ENCODE measurements at places on chromosomes 5 and 9. TPM values are rescaled to one million over a fixed set of nuclear protein-coding genes. Genes with fewer than 3 reads are reported as not detected.

- no peak overlapping the region for H3K27ac ChIP-seq
- DNase-seq = no peak
- H3K4me1 ChIP-seq = no peaks in the 10 kb centered on the region
- no peaks in the 10 kb centered on the region for H3K36me3 ChIP-seq
These were observed 173.7 kb downstream of the DAB2IP start for GRCh38 chr9:121825031-121825691.

The SLC6A18 gene
- not detected for total RNA-seq

DNA sequence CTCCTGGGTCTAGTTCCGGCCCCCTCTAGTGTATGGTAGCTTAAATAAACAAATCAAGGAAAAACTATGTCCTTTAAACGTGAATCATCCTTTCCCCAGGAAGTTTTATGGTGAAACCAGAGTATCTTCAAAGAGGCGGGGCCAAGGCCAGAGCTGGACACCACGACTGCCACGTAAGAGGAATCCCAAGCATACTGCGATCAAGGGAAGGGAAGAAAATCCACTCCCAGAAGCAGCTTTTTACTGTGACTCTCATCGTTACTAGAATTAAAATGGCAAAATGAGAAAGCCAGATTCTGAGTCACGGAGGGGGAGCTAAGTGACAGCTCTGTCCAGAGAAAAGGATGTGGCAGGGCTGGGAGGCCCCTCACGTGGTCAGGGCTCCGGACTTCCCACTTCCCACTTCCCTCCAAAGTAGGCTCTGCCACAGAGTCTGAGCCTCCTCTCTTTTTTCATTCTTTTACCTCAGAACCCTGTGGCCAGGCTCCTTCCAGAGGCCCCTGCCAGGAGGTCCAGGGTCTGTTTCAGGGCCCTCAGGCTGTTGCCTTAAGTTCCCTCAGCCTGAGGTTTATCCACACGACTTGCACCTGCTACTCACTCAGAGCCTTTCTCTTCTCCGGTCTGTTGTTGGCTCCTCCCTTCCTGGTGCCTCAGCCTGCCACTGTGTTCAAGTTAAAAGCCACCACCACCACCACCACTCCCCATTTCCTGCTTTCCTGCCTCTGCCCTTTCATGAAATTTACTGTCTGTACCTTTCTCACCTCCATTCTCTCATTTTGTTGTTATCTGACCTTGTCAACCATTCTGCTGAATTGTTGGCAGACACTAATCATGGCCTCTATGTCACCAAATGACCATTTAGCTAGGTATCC lies 1.4 kb upstream of the GLRX start:
- H3K4me1 ChIP-seq = peaks cover 59% of the 10 kb centered on the region
- peak; percentile 65 for DNase-seq
- H3K36me3 ChIP-seq = peaks cover 2% of the 10 kb centered on the region
- H3K27me3 ChIP-seq = no peaks in the 10 kb centered on the region

- no peaks in the 10 kb centered on the region for H3K36me3 ChIP-seq
- no peak for DNase-seq
- H3K4me3 ChIP-seq = no peak overlapping the region
- no peak overlapping the region for H3K27ac ChIP-seq
These were observed 29.7 kb upstream of the SLC1A3 start for GRCh38 chr5:36576721-36577120.

- no peak overlapping the region for H3K4me3 ChIP-seq
- H3K36me3 ChIP-seq = no peaks in the 10 kb centered on the region
- no peak for DNase-seq
- no peaks in the 10 kb centered on the region for H3K27me3 ChIP-seq
- H3K27ac ChIP-seq = no peak overlapping the region
These were observed 61.3 kb downstream of the AMBP start for GRCh38 chr9:114016629-114017423.

- no peak for DNase-seq
- no peak overlapping the region for H3K27ac ChIP-seq
- no peak overlapping the region for H3K4me3 ChIP-seq
- no peaks in the 10 kb centered on the region for H3K27me3 ChIP-seq
- no peaks in the 10 kb centered on the region for H3K36me3 ChIP-seq
- no peaks in the 10 kb centered on the region for H3K4me1 ChIP-seq
These were observed 85.2 kb downstream of the ARSB start for GRCh38 chr5:78899922-78900362.

The GRIN3A gene
- not detected for total RNA-seq

GRCh38 chr5:95261437-95262175 lies 23.3 kb downstream of the MCTP1 start:
- no peaks in the 10 kb centered on the region for H3K4me1 ChIP-seq
- H3K27ac ChIP-seq = no peak overlapping the region
- peaks cover 6% of the 10 kb centered on the region for H3K27me3 ChIP-seq
- no peak overlapping the region for H3K4me3 ChIP-seq
- DNase-seq = no peak

GRCh38 chr9:69249337-69249736 lies 75.3 kb downstream of the TJP2 start:
- H3K4me1 ChIP-seq = no peaks in the 10 kb centered on the region
- peaks cover 4% of the 10 kb centered on the region for H3K36me3 ChIP-seq
- no peak for DNase-seq
- H3K4me3 ChIP-seq = no peak overlapping the region

DNA sequence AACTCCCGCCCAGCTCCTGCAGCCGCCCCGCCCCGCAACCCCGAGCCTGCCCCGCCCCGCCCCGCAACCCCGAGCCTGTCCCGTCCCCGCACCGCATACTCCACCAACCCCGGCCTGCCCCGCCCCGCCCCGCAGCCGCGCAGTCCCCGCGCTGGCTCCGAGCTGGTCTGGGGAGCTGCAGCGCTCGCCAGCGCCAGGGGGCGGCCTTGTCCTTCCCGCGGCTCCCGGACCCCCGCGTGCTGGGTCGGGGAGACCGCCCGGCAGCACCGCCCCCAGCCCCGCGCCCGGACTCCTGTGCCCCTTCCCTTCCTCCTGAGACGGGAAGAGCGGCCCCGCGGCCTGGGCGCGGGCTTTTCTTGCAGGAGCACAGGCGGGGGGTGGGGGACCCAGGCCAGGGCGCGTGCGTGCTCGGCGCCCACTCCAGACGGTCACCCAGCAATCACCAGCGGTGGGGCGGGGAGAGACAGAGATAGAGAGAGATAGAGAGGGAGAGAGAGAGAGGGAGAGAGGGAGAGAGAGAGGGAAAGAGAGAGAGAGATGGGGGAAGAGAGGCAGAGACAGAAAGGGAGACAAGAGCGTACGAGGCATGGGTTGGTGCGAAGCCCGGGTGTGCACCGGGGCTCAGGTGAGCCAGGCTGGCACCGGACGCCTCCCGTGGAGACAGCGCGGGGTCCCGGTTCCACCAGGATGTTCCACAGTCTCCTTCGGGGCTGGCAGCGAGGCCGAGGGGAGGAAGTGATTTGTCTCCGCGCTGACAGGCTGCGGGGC lies 14.7 kb upstream of the TMEM250 start:
- H3K4me3 ChIP-seq = no peak overlapping the region
- no peaks in the 10 kb centered on the region for H3K4me1 ChIP-seq
- H3K27me3 ChIP-seq = peaks cover 22% of the 10 kb centered on the region
- no peaks in the 10 kb centered on the region for H3K36me3 ChIP-seq

DNA sequence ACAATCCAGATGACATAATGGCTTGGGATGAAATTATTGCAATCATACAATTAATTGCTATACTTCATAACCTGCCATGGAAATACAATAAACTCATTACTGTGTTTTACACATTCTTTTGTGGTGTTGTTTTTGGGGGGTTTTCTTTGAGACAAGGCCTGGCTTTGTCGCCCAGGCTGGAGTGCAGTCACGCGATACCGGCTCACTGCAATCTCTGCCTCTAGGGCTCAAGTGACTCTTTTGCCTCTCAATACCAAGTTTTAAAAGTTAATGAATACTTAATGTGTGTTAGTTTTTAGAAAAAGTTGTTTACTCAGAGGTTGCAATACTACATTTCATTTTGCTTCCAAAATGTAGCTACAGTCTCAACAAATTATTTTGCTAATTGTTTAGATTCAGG lies 598.4 kb downstream of the CHSY3 start:
- H3K27me3 ChIP-seq = no peaks in the 10 kb centered on the region
- no peak overlapping the region for H3K27ac ChIP-seq
- no peaks in the 10 kb centered on the region for H3K36me3 ChIP-seq

DNA sequence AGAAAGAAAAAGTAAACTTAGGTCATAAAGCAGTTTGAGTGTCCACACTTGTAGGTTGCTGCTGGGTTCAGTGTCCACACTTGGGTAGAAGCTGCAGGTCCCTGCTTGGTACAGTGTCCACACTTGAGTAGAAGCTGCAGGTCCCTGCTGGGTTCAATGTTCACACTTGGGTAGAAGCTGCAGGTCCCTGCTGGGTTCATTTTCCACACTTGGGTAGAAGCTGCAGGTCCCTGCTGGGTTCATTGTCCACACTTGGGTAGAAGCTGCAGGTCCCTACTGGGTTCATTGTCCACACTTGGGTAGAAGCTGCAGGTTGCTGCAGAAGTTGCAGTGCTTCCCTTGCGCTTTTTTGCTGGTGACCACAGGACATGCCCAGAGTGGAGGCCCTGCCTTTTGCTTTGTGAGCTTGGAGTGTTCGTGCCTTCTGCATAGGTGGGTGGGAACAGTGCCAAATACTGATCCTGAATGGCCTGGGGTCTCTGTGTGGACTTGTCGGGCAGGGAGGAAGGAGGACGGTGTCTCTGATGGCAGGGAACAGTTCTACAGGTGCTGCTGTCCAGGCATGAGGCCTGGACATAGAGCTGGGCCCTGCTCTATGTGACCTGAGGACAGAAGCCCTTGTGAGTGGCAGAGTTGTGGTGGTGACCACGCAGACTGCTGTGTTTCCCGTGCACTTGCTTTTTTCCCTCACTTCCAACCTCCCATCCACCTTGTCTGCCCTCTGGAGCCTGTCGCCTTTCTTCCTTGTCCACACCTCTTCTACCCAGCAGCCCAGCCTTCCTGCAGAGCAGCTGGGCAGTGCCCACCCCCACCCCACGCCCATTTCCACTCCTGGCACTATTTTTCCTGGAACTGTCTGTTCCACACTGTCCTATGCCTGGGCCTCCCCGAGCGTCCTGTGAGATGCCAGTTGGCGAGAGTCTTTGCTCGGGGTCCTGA lies 120.8 kb downstream of the EHMT1 start:
- peaks cover 1% of the 10 kb centered on the region for H3K4me1 ChIP-seq
- H3K36me3 ChIP-seq = peaks cover 25% of the 10 kb centered on the region
- no peak for DNase-seq
- no peak overlapping the region for H3K4me3 ChIP-seq
- no peaks in the 10 kb centered on the region for H3K27me3 ChIP-seq

The LCN15 gene
- not detected for total RNA-seq

- no peaks in the 10 kb centered on the region for H3K27me3 ChIP-seq
- no peak overlapping the region for H3K27ac ChIP-seq
- H3K4me1 ChIP-seq = no peaks in the 10 kb centered on the region
- DNase-seq = no peak
These were observed 181.3 kb upstream of the ZNF608 start for GRCh38 chr5:124927735-124928134.
